ENCODE measurements at places on chromosomes 11 and 22.

- DNase-seq: no peak
Measured at GRCh38 chr11:15901054-15901453, 455.3 kb downstream of the SOX6 start.

- no peak for DNase-seq
Measured at GRCh38 chr11:36056160-36056751, 112.4 kb downstream of the LDLRAD3 start.

- DNase-seq: peak; percentile 90
Measured at GRCh38 chr22:39013942-39014722, at the start of gene APOBEC3C. Gene APOBEC3C (plus strand): TSS chr22:39014257. CDS start chr22:39014363, 106 bp downstream.

DNA sequence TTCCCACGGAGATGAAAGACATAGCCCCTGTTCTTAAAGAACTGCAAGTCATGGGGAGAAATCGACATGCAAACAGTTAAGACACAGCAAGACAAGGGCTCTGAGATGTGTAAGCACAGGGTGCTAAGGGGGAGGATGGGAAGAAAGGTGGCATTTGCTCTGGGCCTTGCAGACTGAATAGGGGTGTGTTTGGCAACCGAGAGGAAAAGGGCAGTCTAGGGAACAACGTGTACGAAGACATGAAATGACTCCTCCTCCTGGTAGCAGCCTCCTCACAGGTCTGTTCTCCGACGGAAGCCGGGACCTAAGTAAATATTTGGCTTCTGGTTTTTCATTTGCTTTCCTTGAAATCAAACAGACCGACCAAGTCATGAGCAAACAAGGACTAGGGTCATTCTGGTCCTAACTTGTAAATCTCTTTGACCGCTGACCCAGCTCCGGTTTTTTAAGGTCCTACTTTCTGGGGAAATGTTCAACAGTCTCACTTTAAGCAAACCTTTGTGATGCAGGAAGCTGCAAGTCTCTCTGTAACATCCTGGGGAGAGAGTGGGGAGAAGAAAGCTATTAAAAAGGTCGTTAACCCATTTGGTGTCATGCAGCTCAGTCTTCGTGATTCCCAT is 19.7 kb downstream of the NNMT start:
- no peak for DNase-seq

- no peak for DNase-seq
Measured at GRCh38 chr11:77436506-77436905, 37.4 kb downstream of the PAK1 start.

GRCh38 chr11:69167130-69167915 is 11.6 kb downstream of the SMIM38 start:
- no peak for DNase-seq

- no peak for DNase-seq
Measured at GRCh38 chr11:12210200-12210599, 99.8 kb downstream of the MICAL2 start.

GRCh38 chr11:116700586-116701220 is 72.1 kb downstream of the BUD13 start:
- no peak for DNase-seq

DNA sequence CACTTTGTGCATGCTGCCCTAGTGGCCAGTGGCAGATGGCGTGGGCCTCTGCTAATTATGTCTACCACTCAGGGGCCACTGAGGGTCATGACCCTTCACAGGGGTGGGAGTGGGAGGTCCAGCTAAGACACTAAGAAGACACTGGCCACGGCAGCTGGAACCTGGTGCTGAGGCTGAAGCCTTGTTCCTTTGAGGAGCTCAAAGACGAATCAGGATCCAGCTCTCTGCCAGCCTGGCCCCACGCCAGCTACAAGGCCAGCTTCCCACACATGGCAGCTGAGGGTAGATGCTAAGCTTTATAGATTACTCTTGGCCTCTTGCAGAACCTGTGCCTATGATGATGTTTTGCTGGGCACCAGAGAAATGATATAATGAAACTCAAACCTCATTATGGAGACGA is 226.3 kb downstream of the DSCAML1 start:
- no peak for DNase-seq

GRCh38 chr11:123799438-123799837 is 6.7 kb downstream of the OR6M1 start:
- no peak for DNase-seq

- no peak for DNase-seq
Measured at GRCh38 chr11:23684701-23685100, 812.2 kb upstream of the LUZP2 start.

DNA sequence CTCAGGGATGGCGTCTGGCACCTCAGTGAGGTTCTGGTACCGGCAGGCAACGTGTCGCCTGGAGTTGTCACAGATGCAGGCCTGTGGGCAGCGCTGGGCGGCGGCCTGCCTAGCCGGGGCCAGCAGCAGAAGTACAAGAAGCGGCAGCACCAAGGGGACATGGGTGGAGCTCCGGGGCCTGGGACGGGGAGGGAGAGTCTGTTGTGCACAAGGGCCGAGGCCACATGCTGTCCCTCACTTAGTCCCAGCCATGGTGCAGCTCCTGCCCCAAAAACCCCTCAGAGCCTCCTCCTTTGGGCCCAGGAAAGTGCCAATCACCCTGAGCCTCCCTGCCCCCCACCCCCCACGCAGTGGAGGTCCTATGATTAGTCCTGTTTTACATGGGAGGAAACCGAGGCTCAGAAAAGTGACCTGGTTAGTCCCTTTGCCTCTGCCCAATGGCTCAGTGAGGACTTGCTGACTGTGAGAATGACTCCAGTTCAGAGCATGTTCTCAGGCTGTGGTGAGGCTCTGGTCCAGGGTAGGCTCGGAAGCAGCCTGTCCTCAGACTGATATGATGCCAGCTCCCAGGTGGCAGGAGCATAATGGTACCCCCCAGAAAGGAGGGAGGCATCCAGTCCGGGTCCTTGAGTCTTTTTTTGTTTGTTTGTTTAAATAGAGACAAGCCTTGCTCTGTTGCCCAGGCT is 1.1 kb downstream of the CHADL start:
- DNase-seq: no peak

DNA sequence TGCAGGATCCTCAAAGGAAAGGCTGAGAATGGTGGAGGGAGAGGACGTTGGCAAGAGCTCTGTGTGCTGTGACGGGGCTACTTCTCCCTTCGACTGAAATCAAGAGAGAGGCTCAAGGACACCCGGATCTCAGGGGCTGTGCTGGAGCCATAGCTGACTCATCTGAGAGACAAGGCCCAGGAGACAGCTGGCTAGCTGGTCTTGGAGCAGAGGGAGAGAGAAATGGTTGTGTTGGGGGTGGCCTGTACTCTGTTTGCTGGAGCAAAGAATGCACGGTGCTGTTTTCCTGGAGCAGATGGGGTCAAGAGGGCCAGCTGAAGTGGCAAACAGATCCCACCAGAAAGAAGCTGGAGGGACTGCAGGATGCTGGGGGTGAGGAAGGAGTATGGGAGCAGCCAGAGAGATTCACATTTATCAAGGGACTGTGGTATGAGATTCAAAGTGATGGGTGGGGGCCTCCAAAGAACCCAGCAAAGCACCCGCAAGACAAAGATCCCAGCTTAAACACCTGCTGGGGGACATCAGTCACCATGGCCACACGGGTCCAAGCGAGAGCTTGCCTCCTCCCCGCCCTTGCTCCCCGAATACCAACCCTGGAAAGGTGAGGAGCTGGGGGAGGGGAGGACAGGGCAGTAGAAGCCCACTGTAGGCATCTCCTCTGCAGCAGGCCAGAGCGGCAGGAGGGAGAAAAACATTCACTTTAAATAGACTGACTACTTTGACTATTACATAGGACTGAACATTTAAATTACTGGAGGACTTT is 40.8 kb downstream of the MAP6 start:
- peak; percentile 52 for DNase-seq

DNA sequence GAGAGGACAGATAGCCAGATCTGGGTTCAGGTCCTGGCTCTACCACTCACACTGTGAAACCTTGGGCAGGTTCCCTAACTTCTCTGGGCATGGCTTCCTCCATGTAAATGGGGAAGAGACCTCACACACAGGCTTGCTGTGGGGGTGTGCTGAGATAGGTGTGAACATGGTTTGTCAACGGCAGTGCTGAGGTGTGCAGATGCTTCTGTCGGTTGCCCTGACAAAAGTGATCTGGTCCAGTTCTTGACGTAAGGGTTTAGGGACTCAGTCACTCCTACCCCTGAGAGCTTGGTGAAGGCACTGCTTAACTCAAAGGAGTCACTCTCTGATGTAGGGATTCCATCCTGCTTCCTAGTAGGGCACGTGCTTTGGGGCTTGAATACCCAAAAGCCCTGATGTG is 2.0 kb downstream of the C1QTNF4 start:
- DNase-seq: no peak

GRCh38 chr11:75840522-75840921 is 25.5 kb downstream of the UVRAG start:
- DNase-seq: no peak

DNA sequence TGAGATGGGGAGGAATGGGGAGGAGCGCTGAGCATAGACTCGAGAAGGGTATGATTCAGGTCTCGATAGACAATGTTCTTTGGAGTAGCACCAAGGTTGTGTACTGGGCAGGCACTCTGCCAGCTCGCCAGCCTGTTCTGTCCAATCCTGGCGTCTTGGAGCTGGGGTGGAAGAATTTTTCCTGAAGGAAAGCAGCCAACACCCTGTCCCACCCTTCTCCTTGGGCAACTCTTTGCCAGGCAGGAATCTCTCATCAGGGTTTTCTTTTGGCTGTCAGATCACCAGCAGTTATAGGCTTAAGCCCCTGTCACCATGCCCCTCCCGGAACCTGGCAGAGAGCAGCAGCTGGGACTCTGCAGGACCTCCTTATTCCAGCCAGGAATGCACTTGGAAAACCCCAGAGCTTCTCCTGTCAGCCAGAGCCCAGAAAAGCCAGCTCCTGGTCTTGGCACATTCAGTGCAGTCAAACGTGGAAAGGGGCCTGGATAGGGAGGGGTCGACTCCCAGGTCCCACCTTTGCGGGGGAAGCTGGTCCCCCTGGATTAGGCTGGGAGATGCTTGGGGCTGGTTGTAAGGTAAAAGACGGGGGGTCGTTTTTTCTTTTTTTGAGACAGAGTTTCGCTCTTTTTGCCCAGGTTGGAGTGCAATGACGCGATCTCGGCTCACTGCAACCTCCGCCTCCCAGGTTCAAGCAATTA is 14.4 kb upstream of the SPTBN2 start:
- no peak for DNase-seq

DNA sequence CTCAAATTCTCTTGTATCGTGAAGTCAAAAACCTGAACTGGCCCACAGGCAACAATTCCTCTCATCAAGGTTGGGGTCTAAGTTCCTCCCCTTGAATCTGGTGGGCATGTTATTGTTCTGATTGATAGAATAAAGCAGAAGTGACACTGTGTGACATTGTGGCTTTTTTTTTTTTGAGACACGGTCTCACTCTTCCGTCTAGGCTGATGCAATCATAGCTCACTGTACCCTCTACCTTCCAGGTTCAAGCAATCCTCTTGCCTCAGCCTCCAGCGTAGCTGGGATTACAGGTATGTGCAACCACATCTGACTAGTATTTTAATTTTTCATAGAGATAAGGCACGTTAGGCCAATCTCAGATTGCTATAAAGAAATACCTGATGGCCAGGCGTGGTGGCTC is 8.9 kb upstream of the PELI3 start:
- DNase-seq: no peak

DNA sequence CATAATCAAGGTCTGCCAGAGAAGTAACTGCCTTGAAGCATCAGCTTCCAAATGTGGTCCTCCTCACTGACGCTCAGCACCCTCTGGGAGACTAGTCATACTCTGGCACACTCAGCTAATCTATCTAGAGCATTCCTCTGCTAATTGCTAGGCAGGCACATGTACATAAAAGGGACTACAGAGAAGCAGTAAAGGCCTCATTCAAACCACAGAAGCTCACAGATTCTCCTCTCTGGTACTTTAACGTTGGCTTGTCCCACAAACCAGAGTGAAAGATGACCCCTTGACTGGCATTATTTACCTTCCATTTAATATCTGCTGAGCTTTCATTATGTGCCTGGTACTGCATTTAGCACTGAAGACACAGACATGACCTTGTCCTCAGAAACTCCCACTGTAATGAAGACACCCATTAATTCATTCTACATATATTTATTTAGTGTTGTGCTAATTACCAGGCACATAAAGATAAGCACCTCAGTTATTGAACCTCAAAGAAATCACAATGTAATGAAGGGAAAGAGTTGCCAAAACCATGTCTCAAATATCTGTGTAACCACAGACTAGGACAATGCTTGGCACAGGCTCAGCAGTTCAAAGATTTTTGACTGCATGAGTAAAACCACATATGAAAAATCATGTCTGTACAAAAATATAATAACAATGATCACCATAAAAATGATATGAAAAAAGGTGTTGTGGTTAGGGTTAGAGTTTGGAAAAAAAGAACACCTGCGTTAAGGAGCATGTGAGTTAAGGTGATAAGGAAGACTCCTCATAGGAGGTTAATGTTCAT is 550.4 kb downstream of the DLG2 start:
- peak; percentile 23 for DNase-seq

GRCh38 chr11:33222052-33222750 is 35.0 kb upstream of the HIPK3 start:
- DNase-seq: no peak

GRCh38 chr11:3747704-3748103 is 49.6 kb downstream of the NUP98 start:
- peak; percentile 73 for DNase-seq

DNA sequence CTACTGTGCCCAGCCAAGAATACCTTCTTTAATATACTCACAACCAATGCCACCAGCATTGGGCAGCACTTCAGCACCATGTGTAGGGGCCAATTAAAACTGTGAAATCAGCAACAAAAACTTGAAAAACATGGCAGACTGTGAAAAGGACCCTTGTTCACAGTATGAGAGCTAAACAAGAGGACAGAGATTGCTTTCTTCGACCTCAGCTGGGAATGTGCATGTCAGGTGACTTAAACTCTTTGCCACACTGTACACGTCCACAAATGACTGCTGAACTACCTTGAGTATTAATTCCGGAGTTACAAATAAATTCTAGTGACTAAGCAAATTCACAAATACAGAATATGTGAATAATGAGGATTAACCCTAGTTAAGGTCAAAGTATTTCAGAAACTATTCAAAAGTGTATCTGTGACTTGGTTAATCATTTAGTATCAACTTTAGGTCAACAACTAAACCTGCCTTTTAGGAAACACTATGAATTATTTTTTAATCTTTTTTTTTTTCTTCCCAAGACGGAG is 33.0 kb downstream of the DDX6 start:
- no peak for DNase-seq

GRCh38 chr22:17964643-17965042 is 59.7 kb downstream of the MICAL3 start:
- no peak for DNase-seq

- no peak for DNase-seq
Measured at GRCh38 chr11:130209128-130209932, 49.7 kb downstream of the ST14 start.

GRCh38 chr11:44559207-44559939 is 6.1 kb upstream of the CD82 start:
- no peak for DNase-seq

GRCh38 chr11:88040148-88040496 is 135.1 kb downstream of the RAB38 start:
- no peak for DNase-seq

- DNase-seq: no peak
Measured at GRCh38 chr11:44011797-44012196, 36.0 kb upstream of the ACCSL start.

GRCh38 chr11:118691926-118692830 is 12.7 kb upstream of the TREH start:
- peak; percentile 32 for DNase-seq
